ENCODE measurements at places on chromosomes 4 and X.

GRCh38 chr4:20422398-20422797 lies 170.7 kb downstream of the SLIT2 start:
- peak; percentile 19 for DNase-seq

DNA sequence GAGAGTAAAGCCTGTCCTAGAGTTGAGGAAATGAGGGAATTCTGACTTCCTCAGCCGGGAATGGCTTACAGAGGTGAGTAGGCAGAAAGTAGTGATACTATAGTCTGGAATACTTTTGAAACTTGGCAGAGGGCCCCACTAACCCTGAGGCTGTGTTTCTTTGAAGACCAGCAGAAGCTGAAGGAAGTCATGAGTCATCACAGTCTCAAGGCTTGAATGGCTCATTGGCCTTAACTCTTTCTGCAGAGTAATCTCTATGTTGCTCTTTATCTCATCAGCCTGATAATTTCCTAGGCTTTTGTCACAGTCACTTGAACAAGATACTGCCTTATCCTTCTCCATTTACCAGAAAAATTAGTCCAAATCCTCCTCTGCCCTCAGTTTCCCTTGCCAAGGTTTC lies 80.8 kb downstream of the ANKRD50 start:
- DNase-seq = peak; percentile 71

DNA sequence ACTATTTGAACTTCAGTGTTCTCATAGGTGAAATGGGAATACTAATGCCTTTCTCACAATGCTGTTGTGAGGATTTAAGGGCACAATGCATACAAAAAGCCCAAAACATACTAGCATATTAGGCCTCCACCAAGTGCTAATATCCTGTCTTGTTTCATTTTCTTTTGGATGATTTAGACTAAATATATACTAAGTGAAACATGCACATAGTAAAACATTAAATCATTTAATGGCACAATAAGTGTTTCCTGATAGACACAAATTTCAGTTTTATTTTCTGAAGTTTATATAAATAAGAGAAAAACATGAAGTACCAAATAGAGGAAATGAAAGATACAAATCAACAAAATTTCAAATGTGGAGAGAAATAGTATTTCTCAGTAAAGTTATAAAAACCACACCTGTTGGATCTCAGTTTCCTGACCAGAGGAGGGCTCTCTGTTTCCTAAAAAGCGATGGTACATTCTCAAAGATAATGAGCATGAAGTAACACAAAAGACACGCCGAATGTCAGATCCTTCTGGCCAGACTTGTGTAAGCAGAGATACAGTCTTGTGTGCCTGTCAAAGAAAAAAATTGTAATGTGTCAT lies 25.1 kb downstream of the DDX60 start:
- DNase-seq = no peak

DNA sequence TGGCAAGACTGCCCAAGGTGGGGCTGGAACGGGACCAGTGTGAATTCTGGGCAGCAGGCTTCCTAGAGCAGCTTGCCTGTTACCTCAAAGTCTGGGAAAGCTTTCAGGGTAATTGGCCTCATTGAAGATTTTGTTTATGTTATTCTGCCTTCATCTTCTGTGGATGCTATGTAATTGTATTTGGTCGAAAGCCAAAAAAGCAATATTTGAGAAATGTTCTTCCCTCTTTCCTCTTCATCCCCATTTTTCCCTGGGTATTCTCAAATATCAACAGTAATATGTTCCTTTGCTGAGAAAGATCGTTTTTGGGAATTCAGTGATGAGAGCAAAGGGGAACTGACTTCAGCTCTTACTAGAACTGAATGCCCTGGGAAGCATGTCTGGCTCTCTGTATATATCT lies 12.9 kb downstream of the TMEM131L start:
- no peak for DNase-seq

- no peak for DNase-seq
Measured at GRCh38 chrX:1390621-1391369, 1.1 kb downstream of the SLC25A6 start.

DNA sequence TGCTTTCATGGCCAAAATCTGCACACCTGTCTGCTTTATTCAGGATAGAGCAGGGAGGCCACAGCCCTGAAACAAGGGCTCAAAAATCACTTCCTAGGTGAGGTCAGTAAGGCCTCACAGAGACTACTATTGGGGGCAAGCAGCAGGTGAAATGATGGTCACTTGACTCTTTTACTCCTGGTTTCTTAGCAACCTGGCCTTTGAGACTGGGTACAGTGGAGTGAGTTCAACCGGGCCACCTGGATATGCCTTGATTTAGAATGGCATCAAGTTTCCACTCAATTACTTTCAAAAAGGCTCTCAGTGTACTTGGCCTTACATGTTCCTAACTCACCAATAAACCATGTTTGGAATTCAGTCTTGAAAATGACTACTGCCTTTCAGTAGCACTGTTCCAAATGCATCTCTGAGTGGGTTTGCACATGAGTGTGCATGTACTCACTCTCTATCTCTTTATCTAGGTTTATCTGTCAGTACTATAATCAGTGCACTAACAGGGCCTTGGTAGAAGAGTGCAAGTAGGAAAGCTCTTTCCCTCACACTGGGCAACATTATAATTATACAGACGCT lies 388.2 kb downstream of the OPHN1 start:
- no peak for DNase-seq

Measured in urothelium cell line (cell line).